ENCODE measurements at places on chromosomes 13 and 19. TPM values are rescaled to one million over a fixed set of nuclear protein-coding genes. Genes with fewer than 3 reads are reported as not detected.

SIGLECL1 gene
- total RNA-seq, result 0.55 TPM

LAIR1 gene
- 11.3 TPM for total RNA-seq

GJB2 gene
- 1.2 TPM for total RNA-seq

FUT1 gene
- 5.0 TPM for total RNA-seq

DDX39A gene
- 91.2 TPM for total RNA-seq

CD177 gene
- total RNA-seq, result 1.1 TPM

AP1M2 gene
- total RNA-seq, result not detected

ZNF416 gene
- 11.9 TPM for total RNA-seq

ZNF234 gene
- total RNA-seq, result 8.5 TPM

ZNF792 gene
- total RNA-seq, result 6.7 TPM

ZNF549 gene
- total RNA-seq, result 19.7 TPM

KLK15 gene
- not detected for total RNA-seq

ZNF784 gene
- 4.1 TPM for total RNA-seq

RPS19 gene
- 389 TPM for total RNA-seq

SCN1B gene
- total RNA-seq, result 0.59 TPM

PGLYRP1 gene
- not detected for total RNA-seq

CFAP97D2 gene
- not detected for total RNA-seq
